ENCODE measurements at places on chromosomes 12 and 14.

DNA sequence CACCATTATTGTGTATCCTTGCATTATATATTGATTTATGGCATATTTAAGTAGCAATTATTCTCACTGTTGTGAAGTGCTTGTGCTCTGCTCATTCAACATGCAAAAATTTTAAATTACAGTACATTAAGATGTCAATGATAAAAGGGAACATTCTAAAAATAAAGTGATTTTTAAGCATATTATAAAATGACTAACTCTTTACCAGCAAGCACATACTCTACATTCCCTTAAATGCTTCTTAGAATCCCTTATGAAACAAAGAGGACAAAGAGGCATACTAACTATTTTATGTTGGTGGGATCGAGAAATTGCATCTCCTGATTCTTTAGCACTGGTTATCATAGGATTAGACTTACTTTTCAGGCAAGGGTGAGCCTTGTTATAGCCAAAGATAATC lies 46.6 kb upstream of the ZDHHC17 start:
- DNase-seq: no peak

DNA sequence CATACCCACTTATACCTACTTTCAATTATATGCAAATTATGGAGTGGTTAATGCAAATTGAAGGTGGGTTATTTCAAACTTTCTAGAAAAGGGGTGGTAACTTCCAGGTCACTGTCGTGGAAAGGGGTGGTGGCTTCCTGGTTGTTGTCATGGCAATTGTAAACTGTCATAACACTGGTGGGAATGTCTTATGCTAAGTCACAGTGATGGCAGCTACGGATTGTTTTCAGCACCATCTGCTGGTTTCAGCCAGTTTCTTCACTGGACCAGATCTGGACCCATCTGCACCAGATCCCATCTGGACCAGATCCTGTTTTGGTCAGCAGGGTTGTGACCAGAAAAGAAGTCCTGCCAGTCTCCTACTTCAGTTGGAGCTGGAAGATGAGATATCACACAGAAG lies 1469.3 kb downstream of the AACS start:
- no peak for DNase-seq

GRCh38 chr12:80320121-80320678 lies 123.8 kb upstream of the PTPRQ start:
- DNase-seq: no peak

GRCh38 chr12:113333877-113334785 lies 778 bp downstream of the SLC8B1 start:
- no peak for DNase-seq

DNA sequence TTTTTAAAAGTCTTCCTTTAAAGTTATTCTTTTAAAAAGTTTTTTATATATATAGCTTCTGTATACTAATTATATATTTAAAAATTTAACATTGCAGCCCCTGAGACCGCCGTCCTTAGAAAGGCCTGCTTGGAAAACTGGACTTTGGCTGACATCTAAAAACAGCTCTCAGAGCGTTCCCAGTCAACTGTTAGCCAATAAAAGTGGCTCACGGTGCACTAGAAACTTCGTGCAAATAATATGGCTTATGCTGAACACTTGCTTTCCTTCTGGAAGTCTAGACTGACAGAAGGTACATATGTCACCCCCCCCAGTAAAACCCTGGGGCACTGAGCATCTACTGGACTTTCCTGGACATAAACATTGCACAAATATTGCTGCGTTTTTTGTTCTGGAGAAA lies 115.0 kb downstream of the KIF21A start:
- no peak for DNase-seq

DNA sequence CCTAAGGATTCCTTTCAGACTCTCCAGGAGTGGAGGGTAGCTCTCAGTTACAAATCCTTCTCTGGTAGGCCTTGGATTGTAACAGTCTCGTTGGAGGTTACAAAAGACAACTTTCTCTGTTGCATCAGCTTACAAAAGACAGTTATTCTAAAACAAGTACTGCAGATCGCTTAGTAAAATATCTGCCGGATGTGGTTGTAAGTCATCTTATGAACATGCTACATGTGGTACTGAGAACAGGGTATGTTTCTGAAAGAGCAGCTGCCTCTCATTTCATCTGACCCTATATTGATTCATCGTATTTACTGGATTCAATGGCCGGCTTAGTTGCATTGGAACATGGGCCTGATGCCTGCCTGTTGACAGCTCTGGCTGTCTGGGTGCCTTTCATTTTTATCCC lies 157.4 kb downstream of the PTCSC3 start:
- no peak for DNase-seq
